ENCODE measurements at places on chromosomes 1 and 21.
A peak's percentile ranks its signal among the peaks of the same experiment; 100 is the strongest.

DNA sequence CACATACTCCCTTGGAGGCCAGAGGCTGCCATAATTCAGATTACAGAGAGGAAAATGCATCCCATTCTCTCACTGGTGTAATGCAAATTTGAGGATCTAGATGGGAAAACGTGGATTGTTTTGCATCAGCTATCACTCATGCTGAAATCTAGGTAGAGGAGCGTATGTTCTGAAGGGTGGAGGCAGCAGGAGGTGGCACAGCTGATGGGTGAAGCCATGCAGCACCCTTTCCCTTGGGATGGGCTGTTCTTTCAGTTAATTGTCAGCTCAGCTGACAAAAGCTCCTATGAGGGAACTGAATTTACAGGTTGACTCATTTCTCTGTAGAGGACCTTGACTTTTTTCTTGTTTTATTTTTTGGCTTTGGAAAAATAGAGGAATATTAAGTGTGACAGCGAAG lies 41.8 kb downstream of the CAMTA1 start:
- no peak for DNase-seq

DNA sequence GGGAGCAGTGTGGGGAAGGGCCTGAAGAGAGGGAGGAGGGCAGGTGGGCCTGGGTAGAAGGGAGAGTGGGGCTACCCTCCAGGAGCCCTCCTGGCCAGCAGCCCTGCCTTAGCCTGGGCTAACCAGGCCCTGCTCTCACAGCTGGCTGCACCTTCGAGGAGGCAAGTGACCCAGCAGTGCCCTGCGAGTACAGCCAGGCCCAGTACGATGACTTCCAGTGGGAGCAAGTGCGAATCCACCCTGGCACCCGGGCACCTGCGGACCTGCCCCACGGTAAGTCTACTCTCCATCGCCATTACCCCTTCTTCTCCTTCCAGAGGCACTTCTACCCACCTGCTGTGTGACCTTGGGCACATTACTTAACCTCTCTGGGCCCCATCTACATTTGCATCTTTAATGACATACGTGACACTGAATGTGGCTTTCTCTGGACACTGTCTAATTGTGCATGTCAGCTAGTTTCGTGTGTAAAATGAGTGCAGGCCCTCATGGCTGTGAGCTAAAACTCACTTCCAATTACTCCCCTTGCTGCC lies 18.9 kb downstream of the PTPRU start:
- DNase-seq = no peak

DNA sequence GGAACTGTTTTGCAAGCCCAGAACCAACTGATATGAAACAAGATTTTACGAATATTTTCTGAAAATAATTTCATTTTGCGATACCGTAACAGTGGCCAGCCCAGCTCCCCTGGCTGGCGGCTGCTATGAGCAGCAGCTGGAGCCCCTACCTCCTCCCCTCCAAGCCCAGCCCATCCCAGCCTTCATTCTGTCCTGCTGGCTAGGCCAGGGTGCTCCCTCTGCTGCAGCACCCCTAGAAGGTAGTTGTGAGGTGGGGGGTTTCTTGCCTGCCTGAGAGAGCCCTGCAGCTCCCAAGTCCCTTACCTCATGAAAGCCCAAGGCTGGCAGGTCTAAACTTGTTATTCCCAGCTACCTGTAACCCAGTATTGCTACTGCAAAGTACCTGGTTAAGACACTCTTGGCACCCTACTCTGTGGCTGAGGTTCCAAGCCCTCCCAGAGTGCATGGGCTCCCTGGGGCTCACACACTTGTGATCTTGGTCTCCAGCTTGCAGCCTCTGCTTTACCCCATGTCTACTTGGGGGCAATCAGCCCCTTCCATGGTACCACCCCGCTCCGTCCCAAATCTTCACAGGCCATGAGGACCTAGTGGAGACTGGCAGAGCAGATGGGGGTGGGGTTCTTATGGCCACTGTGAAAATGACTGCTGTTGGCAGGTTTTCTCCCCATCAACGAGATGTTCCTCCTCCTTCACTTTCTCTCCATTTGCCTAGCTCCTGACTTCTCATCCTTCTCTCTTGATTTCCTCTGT lies 239.8 kb downstream of the TRABD2B start:
- DNase-seq = no peak

- DNase-seq = no peak
Measured at GRCh38 chr1:91732291-91733107, 153.5 kb downstream of the TGFBR3 start.

- no peak for DNase-seq
Measured at GRCh38 chr1:9071554-9072235, 2.3 kb upstream of the SLC2A5 start.

GRCh38 chr1:194295685-194296084 lies 1109.3 kb upstream of the B3GALT2 start:
- DNase-seq = peak; percentile 11

- DNase-seq = no peak
Measured at GRCh38 chr1:8938232-8938999, 7.3 kb upstream of the CA6 start.

GRCh38 chr1:84947536-84948410 lies 49.1 kb downstream of the MCOLN2 start:
- DNase-seq = no peak

GRCh38 chr1:30692948-30693301 lies 30.5 kb downstream of the MATN1 start:
- DNase-seq = no peak

DNA sequence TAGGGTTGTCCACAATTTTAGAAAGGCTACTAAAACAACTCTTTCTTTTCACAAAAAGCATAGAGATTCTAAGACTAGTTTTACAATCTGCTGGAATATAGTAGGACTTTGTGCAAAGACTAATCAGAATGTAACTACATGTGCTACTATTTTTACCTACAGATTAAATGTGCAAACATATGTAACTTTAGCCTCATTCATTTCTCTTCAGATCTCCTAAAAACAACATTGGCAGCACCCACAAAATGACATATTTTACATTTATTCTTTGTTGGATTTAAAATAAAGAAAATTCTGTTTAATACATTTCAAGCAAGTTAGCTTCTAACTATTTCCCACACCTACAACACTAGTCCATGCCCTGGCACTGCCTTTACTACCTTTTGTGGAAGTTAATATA lies 292.2 kb downstream of the AKT3 start:
- DNase-seq = no peak

DNA sequence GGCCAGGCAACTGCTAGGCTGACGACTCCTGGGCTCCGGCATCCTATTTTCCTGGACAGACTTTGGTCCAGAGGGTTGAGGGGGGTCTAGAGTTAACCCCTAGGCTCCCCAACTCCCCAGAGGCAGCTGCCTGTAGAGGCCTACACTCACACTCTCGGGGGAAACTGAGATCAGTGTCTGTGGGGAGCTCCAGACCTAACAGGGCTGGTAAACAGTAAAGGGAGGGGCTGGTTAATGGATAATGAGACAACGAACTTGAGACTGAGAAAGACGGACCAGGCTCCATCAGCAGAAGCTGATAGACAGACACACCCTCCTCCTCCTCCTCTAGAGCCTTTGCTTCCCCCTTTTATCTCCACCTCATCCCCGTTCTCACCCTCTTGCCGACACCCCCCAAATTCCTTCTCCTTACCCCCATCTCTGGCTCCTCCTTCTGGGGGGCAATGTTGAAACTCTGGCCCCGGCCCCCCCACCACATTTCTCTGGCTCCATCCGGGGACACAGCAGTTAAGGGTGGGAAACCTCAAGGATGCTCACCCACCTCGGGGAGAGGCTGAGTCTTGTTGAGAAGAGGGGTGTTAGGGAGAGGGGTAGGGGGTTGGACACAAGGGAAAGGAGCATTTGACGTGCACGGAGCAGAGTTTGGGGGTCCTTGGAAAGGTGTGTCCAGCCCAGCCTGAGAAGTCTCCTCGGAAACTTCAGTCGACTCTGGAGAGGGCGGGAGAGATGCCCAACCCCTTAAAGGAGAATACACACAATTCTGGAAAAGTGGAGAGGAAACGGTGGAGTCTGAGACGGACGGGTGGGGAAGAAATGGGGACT lies at the start of gene MTMR11:
Gene MTMR11 (minus strand): TSS at position 710 of the 822 bp plus-strand sequence. CDS start 232 bp downstream, at position 478.
- DNase-seq = peak; percentile 41

GRCh38 chr1:168084396-168085231 lies 52.1 kb downstream of the GPR161 start:
- peak; percentile 62 for DNase-seq

DNA sequence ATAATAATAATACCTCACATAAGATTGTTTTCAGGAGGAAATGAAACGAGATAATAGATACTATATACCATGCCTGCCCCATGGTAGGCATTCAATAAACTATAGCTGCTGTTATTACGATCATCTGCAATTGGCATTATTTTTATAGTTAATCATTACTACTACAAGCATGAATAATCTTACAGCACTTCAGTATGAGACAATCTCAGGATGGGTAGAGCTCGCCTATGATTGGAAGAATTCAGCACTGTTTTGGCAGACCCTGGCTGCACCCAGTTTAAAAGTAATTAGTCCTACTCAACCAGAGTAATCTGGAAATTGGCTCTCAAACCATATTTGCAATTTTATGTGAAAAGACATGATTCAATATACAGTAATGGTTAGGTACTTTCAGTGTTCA lies 105.0 kb upstream of the DPYD start:
- peak; percentile 60 for DNase-seq

DNA sequence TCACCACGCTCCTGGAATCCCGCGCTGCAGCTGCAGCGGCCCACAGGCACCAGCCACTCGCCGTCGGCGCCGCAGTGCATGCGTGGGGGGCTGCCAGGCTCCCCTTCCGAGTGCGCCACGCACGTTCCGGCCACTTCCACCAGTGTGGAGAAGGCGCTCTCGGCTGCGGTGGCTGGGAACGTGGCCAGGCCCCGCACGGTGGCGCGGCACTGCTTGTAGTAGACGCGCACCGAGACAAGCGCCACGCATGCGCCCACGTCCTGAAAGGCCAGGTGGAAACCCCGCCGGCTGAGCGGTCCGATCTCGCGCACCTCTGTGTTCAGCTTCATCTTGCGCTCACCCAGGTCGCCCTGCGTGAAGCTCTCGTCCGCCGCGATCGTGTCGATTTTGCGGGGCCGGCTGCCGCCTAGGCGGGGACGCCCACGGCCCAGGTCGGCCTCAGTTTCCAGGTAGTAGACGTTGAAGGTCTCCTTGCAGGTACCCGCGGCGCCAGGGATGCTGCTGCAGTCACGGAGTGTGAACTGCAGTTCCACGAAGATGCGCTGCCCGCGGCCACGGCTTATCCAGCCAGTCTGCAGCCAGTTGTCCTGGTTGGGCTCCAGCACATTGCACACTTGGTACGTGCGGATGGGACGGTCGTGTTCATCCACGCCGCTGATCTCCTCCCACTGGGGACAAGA lies 3.4 kb downstream of the EPHA10 start:
- no peak for DNase-seq

- no peak for DNase-seq
Measured at GRCh38 chr1:231613419-231614349, 12.9 kb upstream of the DISC1 start.

DNA sequence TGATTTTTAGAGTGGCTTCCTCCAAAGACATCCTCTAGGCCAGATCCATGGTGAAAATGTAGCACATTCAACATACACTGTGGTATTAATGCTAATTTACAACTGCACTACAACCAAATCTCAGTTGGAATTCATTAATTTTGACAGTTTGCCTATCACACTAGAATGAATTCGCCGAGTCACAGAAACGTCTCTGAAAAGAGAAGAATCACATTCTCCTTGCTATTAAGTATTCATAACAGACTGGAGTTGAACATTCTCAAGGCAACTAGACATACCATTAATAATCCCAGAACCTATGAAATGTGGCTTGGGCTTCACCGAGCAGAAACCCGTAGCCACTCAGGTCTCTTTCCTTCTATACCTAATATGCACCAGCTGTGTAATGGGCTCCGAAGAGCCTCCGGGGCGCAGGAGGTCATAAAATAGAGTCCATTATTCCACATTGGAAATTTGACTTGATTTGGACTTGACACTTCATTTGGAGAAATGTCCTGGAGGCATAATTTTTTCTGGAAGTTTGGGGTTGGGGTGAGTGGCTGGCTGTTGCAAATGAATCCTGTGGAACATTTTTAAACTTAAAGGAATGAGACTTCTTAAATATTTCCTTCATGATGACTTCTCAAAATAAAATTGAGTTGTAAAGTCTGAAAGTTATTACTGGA lies 117.1 kb downstream of the DSCAM start:
- no peak for DNase-seq

- no peak for DNase-seq
Measured at GRCh38 chr1:196651079-196651478, 764 bp upstream of the CFH start.

DNA sequence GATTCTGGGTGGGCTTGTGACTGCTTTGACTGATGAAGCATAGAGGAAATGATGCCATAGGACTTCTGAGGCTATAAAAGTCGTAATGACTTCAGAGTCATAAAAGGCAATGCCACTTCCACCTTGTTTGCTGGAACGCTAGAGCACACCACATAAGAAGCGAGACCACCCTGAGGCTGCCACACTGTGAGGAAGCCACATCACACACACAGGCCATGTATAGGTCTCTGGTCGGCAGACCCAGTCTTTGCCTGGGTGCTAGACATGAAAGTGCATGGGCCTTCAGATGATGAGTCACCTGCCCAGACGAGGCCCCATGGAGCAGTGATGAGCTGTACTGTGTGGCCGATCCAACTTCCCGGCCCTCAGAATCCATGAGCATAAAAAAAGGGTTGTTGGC lies 14.2 kb upstream of the KANK4 start:
- DNase-seq = no peak

GRCh38 chr1:195071461-195071860 lies 1536.8 kb downstream of the KCNT2 start:
- DNase-seq = no peak

DNA sequence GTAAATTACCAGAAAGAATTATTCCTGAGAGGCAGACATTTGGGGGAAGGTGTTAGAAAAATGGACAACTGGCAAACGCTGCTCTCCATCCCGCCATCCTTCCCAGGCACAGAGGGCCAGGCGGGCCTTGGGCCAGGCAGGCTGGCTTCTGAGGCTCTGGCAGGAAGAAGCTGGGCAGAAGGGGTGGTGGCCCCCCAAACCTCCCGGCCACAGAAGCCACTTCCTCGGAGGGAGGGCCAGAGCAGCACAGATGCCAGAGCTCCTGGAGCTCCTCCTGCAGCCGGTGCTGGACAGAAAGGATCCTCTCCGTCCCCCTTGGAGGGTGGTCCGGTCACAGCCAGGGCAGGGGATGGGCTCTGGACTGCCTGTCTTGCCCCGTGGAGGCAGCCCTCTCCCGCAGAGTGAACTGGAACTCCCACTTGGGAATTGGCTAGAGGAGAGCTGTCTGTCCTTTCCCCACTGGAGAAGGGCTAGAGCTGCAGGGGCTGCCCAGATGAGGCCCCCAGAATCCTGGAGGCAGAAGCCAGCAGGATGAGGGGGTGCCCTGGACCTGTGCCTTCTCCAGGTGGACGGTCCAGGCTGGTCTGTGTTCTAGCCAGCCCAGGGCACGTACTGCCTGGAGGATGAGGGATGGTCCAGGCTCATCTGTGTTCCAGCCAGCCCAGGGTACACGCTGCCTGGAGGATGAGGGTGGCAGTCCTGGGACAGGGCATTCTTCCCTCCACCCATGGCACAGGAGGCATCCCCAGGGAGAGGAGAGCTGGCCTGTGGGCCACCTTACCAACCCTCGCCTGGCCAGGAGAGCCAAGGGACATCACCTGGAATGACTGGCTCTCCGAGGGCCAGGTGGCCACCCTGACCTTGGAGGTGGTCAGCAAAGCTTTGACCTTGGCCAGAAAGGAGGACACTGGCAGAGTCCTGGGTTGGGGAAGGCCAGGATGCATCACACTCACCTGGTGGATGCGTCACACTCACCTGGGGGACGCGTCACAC lies 47.4 kb upstream of the ACTRT2 start:
- DNase-seq = no peak

All from NCI-H446 (cell line).